ENCODE measurements at places on chromosomes 1 and 21.

GRCh38 chr1:2271211-2271721, 43.1 kb downstream of the SKI start:
- DNase-seq: no peak

GRCh38 chr1:18948048-18948912, 8.2 kb downstream of the IFFO2 start:
- no peak for DNase-seq

GRCh38 chr1:41017141-41018017, 4.1 kb downstream of the SLFNL1 start:
- no peak for DNase-seq

DNA sequence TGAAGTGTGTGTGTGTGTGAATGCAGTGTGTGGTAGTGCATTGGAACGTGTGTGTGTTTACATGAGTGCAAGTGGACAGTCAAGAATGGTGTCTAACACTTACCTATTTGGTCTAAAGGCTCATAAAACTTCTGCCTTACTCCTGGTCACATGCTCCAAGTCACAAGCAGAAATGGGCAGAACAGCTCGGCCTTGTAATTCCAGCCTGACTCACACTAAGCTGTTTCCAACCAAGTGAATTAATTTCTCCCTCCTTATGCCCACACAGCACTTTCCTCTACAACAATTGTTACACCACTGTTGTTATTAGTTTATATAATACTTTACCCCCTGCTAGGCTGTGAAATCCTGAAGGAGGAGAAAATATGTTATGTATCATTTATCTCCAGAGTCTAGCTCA, 43.8 kb downstream of the DDR2 start:
- peak; percentile 67 for DNase-seq

DNA sequence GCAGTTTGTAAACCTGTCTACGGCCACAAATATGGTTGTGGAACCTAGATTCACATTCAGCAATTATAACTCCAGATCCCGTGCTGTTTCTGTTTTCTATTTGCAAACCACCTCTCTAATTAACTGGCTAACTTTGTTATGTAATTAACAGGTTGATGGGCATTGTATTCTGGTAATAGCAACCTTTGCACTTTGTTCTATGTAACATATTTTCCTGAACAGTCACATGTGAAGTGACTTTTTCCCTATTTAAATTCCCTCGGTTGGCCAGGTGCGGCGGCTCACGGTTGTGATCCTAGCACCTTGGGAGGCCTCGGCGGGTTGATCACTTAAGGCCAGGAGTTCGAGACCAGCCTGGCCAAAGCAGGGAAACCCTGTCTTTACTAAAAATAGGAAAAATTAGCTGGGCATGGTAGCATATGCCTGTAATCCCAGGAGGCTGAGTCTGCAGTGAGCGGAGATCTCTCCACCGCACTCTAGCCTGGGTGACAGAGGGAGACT, 1.4 kb downstream of the ACADM start:
- DNase-seq: no peak

Measured in fibroblast of skin of right biceps (primary cell).